Smooth muscle cell of the brain vasculature (primary cell): ENCODE measurements at places on chromosomes 7 and 10.
A peak's percentile ranks its signal among the peaks of the same experiment; 100 is the strongest.

GRCh38 chr10:128070721-128071416, 55.4 kb downstream of the MKI67 start:
- DNase-seq, result no peak

DNA sequence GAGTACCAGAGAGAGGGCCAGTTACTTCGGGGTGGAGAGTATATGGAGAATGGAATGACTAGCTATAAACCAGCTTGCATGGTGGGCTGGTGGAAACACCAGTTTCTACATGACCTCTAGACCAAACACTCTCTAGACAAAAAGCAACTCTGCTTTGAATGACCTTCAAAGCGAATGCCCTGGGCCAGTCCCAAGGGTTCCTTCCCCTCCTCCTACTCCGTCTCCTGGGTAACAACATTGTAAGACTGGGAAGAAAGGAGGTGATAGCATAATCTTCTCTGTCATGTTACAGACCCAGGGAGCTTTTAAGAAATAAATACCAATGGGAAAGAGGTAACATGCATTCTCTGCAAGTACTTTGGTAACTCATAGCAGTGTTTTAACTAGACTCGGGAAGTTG, 7.4 kb downstream of the HK1 start:
- no peak for DNase-seq

DNA sequence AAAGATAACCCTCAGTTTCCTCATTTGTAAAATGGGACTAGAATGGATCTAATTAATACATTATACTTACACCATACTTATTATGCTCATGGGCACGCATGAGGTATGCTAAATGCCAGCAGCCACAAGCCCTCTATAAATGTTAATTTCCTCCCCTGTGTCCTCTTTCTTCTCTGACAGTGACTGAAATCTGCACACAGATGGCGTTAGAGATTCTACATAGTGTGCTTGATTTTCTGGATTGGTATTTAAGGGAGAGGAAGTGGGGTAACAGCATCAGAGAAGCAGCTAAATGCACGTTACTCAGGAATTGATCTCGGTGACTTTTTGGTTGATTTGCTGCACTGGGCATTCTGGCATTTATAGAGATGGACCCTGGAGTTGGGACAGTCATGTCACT, 568.5 kb downstream of the CALN1 start:
- DNase-seq, result no peak

- no peak for DNase-seq
Measured at GRCh38 chr10:31320550-31321211, 1.7 kb downstream of the ZEB1 start.

GRCh38 chr7:2028733-2029132, 204.0 kb downstream of the MAD1L1 start:
- no peak for DNase-seq

DNA sequence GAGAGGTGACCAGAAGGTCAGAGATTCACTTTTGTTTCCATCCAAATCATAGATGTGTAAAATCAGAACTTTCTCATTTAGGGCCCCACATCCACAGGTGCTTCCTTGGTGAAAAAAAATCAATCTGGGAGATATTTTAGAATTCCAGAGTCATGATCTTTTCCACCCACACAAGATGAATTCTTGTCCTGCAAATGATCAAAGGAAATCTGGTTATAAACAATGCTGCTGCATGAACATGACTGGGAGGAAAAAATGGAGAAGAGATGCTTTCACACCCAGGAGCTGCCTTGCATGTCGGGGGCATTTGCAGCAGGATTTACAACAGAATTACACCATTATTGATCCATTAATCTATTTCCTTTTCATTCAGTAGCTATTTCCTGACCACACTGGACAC, 106.5 kb upstream of the TMEM72 start:
- DNase-seq, result no peak

DNA sequence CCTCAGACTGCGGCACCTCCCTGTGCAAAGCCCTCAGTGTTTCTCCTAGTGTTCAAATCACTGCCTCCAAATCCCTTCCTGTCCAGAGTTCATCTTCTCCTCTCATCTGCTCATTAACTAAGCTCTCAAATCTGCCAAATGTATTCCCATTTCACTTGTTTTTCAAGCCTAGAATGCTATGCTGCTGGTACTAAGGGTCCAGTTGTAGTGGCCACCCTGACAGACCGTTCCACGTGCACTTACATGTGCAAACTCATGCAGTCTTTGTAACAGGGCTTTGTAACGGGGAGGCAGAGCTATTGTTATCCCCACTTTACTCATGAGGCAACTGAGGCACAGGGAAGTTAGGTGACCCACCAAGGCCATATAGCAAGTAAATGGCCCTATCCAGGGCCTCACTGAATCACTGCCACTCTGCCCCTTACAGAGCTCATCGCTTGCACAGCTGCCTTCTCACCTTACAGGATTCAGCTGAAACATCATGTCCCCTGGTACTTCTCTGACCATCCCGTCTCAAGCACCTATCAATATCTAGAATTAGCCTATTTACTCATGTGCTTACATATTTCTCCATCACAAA, 153.0 kb upstream of the PDE1C start:
- DNase-seq, result no peak

GRCh38 chr7:333393-333764, 43.4 kb downstream of the FOXL3 start:
- DNase-seq, result no peak

GRCh38 chr10:58577437-58577777, 64.7 kb downstream of the BICC1 start:
- DNase-seq, result no peak

DNA sequence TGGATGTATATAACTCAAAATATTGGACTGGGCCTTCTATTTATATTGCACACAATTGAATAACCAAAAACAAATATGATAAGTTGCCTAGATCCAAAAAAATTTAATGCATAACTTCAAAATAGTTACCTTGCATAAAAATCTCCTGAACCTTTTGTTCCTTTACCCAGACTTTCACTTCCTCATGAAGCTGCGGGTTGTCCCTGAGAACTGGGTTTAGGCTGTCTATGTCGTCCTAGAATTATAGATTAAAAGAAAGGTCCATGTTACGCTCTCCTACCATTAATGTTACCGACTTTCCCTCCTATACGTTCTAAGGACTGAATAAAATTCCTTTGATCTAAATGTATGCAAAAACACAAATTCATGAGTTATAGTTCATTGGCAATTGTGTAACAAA, 86.6 kb downstream of the NRBF2 start:
- no peak for DNase-seq

DNA sequence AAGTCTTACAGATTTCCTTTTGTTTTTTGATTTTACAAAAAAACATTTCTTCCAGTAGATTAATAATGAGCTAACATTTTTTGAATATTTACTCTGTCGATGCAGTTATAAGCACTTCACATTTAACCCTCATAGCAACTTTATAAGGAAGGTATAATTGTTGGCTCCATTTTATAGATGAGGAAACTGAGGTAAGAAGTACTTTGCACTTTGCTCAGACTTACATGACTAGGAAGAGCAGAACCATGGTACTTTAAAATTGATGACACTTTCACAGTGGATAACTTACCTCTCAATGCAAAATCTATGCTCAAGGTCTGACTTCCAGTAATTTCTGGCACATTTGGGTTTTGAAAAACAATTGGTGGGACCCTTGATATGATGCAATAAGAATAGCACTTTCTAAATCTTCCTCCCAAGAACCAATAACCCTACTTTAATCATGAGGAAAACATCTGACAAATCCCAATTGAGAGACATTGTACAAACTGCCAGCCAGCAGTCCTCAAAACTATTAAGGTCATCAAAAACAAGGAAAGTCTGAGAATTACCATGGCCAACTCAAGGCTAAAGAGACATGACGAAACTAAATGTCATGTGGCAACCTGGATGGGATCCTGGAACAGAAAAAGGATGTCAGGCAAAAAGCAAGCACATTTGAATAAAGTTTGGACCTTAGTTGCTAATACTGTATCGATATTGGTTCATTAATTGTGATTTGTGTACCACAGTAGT, 72.6 kb downstream of the RALA start:
- no peak for DNase-seq

GRCh38 chr10:99965700-99966099, 44.0 kb downstream of the DNMBP start:
- no peak for DNase-seq

- no peak for DNase-seq
Measured at GRCh38 chr10:7986851-7987250, 67.6 kb upstream of the GATA3 start.

GRCh38 chr10:78408671-78409472, 375.2 kb downstream of the RPS24 start:
- no peak for DNase-seq

GRCh38 chr10:105068497-105068896, 427.4 kb downstream of the SORCS3 start:
- no peak for DNase-seq

- no peak for DNase-seq
Measured at GRCh38 chr10:81021428-81022129, 483.9 kb downstream of the SH2D4B start.

GRCh38 chr7:41830271-41830670, 127.4 kb upstream of the INHBA start:
- no peak for DNase-seq

GRCh38 chr10:70445718-70446657, 4.5 kb upstream of the NODAL start:
- no peak for DNase-seq

GRCh38 chr7:69598487-69599285, 411 bp downstream of the AUTS2 start:
- no peak for DNase-seq

GRCh38 chr7:120407010-120407409, 134.0 kb downstream of the KCND2 start:
- no peak for DNase-seq

- no peak for DNase-seq
Measured at GRCh38 chr7:38525857-38526256, 105.3 kb downstream of the AMPH start.

GRCh38 chr7:100069991-100070390, 11.5 kb downstream of the ZNF3 start:
- no peak for DNase-seq

GRCh38 chr7:77362905-77363304, 53.2 kb downstream of the GSAP start:
- DNase-seq, result no peak

GRCh38 chr7:138755331-138755747, 42.5 kb upstream of the TMEM213 start:
- DNase-seq, result no peak

DNA sequence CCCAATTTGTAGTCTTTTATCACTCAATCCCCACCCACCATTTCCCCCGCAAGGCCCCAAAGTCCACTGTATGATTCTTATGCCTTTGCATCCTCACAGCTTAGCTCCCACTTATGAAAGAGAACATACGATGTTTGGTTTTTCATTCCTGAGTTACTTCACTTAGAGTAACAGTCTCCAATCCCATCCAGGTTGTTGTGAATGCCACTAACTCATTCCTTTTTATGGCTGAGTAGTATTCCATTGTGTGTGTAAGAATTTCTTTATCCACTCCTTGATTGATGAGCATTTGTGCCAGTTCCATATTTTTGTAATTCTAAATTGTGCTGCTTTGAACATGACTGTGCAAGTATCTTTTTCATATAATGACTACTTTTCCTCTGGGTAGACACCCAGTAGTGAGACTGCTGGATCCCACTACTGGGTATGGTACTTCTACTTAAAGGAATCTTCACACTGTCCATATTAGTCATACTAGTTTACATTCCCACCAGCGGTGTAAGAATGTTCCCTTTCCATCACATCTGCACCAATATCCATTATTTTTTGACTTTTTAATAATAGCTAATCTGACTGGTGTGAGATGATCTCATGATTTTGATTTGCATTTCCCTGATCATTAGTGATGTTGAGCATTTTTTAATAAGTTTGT, 152.6 kb downstream of the JMJD1C start:
- peak; percentile 12 for DNase-seq

- no peak for DNase-seq
Measured at GRCh38 chr10:4306871-4307270, 519.1 kb upstream of the AKR1E2 start.

GRCh38 chr10:17802976-17803375, 6.2 kb upstream of the MRC1 start:
- DNase-seq, result no peak

GRCh38 chr7:154950960-154951359, 52.0 kb downstream of the PAXIP1 start:
- no peak for DNase-seq

DNA sequence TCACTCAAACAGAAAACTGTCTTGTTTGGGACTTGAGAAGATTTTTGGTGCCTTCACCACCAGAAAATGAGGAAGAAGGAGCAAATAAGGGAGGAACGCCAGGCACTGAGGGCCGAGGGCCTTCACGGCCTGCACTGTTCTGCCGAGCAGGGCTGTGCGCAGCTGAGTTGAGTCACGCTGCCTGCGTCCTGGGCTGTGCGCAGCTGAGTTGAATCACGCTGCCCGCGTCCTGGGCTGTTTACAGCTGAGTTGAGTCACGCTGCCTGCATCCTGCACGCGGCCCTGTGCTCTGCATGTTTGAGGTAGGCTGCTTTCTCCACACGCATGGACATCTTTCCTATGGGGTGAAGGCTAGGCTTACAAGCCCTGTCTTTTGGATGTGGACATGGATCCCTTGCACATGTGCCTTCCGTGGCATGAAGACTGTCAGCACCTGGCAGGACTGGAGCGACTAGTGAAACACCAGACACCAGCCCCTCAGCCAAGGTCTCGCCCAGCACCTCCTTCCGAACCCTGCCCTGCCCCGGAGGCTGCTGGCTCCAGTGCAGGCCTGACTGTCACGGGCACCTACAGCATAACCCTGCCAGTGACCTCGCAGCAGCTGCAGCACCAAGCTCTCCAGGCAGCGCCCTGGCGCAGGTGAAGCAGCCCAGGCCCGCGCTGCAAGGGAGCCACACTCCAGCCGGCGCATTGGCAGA, 96.7 kb downstream of the HTR5A start:
- DNase-seq, result peak; percentile 43

DNA sequence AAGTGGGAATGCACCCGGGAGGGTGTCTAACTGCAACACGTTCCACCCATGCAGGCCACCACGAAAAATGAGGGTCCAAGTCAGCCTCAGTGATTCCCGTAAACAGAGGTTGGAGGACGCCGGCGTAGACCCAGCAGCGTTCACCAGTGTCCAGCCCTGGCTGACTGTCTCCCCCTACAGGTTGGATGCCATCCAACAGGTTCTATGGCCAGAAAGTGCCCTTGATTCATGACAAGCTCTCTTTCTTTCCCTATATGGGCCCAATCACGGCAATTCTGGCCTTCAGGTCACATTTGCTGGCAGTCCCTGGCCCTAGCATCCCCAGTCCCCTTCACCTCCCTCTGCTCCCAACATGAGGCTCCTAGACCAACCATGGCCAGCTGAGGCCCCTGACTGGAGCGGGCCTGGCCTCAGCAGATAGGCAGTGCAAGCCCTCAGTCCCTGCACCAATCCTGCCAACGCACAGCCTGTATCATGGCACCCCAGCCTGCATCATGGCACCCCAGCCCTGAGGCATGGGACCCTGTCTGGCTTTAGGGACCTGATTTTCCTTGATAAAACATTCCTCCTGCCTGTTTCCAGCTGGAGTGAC, 227.4 kb downstream of the GRID1 start:
- DNase-seq, result no peak

- no peak for DNase-seq
Measured at GRCh38 chr7:45153233-45153632, 4.4 kb upstream of the RAMP3 start.
